Glutamatergic neuron (in vitro differentiated cells): ENCODE measurements at places on chromosomes 6 and 20.

DNA sequence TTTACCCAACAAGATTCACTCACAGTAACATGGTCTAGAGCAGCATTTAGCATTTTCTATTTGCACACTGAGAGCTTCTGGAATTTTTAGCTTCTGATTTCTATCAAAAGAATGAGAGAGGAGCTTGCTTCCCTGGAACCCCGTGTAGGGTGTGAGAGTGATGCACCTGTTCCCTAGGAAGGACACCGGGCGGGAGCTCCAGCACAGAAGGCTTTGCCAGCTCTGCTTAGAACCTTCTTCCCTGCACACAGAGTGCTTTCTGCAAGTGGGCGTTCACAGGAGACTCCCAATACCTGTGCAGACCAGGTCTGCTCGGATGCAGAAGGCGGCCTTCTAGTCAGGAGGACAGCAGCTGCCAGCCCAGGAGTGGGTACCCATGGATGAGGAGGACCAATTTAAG is 217.3 kb downstream of the TBXT start:
- DNase-seq: no peak

DNA sequence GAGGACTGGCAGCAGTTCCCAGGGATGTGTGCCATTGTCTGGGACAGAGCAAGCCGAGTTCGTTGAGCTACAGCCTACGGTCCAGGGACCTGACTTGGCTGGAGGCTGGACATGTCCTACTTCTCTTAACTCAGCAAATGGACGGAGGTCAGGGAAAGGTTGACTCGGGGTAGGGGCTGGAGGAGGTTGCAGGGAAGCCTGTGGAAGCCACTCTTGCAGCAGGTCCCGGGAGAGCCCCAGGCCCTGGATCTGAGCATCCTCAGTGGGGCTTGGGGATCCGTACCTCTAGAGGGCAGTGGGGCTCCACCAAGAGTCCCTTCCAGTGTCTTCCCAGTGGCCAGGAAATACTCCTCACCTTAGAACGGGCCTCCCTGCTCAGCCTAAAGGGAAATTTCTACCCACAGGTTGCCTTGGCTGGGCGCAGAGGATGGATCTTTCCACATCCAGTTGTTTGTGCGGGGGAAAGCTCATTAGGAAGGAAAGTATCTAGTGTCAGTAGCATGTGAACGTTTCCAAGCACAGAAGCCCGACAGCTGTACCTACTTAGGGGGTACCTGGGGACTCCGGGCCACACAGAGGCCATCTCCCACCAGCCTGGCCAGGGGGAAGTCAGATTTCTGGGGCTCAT is 170.2 kb downstream of the NFATC2 start:
- peak; percentile 73 for DNase-seq

DNA sequence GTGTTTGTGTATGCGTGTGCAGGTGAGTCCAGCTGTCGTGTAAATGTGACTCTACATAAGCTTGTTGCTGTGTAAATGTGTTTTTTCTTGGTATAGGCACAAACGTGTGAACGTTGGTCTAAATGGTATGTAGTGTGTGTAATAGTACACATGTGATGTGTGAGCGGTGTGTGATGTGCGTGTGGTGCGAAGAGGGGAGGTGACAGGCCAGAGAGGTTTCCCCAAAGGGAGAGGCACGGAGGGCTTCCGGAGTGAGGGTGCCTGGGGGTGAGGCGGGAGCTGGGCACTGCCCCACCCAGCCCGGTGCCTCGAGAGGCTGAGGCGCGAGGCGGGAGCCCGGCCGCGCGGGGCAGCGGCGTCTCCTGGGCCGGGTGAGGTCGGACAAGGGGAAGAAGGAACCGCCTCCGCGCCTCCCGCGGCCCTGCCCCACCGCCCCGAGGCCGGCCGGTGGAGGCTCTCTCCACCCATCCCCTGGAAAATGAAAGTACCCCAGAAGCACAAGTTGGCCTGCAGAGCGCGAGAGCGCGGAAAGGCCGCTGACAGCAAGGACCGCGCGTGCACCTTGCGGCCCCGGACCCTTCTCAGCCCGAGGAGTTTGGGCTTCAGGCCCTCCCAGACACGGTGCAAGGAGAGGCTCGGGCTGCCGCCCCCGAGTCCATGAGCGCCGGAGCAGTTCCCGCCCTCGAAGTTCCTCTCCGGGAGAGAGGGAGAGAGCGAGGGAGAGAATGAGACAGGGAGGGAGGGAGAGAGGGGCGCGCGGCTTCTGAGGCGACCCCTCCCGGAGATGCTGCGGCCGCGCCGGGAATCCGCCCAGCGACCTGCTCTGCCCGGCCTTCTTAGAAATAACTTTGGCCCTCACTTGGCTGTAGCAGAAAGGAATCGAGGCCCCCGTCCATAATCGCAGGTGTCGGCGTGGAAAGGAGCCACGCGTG is 43.2 kb upstream of the OSTM1 start:
- DNase-seq: peak; percentile 28

GRCh38 chr6:41200901-41201763 is at the start of gene TREML2:
Gene TREML2 (minus strand): TSS chr6:41201149. CDS start chr6:41201008, 141 bp downstream.
- DNase-seq: no peak

DNA sequence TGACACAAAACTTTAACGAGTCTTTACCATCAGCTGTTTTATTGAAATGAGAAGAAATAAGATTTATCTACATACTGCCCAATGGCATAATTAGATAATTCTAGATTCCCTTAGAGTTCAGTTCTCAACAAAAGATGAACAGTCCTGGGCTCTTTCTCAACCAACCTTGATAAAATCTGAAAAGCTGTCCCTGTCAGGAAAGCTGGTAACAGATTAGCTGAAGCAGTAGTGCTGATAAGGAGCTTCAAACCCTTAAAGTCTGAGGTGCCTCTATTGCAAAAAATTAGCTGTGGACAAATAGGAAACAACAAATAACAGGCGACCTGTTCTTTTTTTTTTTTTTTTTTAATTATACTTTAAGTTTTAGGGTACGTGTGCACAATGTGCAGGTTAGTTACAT is 35.9 kb upstream of the FAM135A start:
- DNase-seq: no peak

GRCh38 chr20:46420878-46421277 is 14.5 kb upstream of the ELMO2 start:
- DNase-seq: no peak

- DNase-seq: no peak
These were observed 3.6 kb downstream of the NT5E start for GRCh38 chr6:85453490-85453889.

GRCh38 chr6:40887079-40887791 is 151.8 kb downstream of the UNC5CL start:
- no peak for DNase-seq

- DNase-seq: no peak
These were observed 13.0 kb upstream of the MATN4 start for GRCh38 chr20:45320948-45321595.

- no peak for DNase-seq
These were observed 16.5 kb downstream of the PTK7 start for GRCh38 chr6:43092635-43093034.

GRCh38 chr20:44171775-44172571 is 15.0 kb downstream of the JPH2 start:
- no peak for DNase-seq

GRCh38 chr20:37297066-37297736 is 7.7 kb downstream of the MANBAL start:
- DNase-seq: no peak

DNA sequence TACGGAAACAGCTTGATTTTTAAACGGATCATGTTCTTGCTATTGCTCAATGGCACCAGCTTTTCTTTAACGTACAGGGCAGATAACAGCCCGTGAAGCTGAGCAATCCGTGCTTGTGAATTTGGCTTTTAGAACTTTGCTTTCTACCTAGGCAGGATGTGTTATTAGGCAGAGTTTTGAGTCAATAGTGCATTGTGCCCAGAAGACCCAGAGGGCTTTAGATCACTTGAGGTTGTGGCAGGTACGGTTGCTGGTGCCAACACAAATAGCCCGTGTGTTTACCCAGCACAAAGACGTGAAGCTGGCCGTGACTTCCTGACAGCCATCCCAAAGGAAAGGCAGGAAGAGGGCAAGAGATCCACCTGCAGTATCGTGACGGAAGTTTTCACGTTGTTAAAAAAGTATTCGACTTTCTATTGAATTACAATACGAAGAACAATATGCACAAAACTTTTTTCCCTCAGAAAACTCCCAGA is 117.4 kb upstream of the FRMD1 start:
- DNase-seq: no peak

DNA sequence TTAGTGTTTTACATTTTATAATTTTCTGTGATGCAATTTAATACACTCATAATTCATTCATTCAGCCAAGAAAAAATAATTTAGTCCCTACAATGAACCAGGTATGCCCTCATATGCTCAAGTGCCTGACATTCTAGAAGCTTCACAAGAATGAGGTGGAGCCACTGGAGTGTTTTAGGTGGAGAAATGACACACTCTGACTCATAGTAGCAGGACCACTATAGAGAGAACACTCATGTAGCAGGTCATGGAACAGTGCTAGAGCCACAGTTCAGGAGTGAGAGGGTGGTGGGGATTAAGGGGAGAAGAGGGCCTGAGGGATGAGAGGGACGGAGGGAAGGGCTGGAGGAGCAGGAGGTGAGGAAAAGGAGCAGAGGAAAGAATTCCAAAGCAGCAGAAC is 1.4 kb upstream of the HLA-G start:
- DNase-seq: no peak

GRCh38 chr6:165825256-165825815 is 162.3 kb upstream of the PDE10A start:
- no peak for DNase-seq

DNA sequence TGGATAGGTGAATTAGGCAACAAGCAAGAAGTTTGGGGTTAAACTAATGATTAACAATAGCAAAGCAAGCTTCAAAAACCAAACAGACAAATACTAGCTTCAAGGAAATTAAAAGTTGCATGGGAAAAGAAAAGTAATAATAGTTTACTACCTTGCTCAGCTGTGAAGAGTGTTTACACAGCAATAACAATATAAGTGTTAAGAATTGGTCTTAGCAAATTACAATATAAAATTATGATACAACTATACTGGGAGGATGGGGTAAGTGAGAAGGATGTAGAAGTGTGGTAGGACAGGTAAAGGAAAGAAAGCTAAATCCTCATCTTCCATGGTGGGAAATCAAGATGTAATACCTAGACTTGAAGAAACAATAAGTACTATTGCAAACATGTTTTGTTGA is 137.7 kb upstream of the MAFB start:
- no peak for DNase-seq

- DNase-seq: no peak
These were observed 157.7 kb upstream of the GGTLC1 start for GRCh38 chr20:24146231-24146634.

DNA sequence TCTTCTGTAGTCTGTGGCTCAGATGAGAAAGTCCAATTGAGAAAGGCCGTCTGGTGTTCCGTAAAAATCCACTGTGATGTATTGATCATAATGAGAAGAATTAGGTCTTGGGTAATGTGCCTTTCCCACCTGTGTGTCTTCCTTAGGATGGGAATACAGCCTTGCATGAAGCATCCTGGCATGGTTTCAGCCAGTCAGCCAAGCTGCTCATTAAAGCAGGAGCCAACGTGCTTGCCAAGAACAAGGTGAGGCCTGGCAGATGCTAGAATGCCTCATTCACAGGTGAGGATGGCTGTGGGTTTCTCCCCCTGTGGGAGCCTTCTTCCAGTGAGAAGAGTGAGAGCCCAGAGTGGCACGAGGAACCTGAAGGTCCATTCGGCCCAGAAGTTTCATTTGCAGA is 32.7 kb downstream of the LYRM2 start:
- no peak for DNase-seq

- DNase-seq: no peak
These were observed 22.4 kb upstream of the UTRN start for GRCh38 chr6:144262470-144263369.

- DNase-seq: no peak
These were observed 111.9 kb downstream of the HIVEP2 start for GRCh38 chr6:142833054-142833453.

DNA sequence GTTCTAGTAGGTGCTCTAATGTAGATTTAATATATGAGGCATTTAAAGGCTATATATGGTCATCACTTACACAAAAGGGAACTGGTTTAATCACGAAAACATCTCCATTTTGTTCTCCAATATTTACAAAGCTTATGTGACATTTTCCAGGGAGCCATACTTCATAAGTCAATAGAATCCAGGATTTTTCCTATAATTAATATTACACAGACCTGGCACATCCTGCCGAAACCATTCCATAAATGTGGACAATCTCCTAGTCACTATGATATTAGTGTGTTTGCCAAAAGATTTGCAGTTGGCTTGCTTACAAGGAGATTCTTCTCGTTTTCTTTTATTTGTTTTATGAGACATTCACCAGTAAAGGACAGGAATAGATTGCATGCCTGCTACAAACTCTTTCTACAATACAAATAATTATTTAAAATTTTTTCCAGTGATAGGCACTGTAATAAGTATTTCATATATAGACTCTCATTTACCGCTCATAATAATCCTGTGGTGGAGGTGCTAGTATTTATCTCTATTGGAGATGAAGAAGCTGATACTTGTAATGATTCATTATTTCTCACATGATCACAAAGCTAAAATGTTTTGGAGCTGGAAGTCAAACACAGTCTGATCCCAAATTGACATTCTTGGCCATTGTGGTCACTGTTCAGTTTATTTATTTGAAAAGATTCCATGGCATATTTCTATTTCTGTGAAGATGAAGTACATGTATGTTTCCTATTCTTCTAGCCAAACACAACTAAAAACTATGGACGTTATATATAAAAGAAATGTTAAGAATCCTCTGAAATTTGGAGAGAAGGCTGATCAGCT is 597.0 kb downstream of the HTR1B start:
- no peak for DNase-seq

GRCh38 chr6:128117916-128118315 is 217.1 kb upstream of the THEMIS start:
- no peak for DNase-seq

DNA sequence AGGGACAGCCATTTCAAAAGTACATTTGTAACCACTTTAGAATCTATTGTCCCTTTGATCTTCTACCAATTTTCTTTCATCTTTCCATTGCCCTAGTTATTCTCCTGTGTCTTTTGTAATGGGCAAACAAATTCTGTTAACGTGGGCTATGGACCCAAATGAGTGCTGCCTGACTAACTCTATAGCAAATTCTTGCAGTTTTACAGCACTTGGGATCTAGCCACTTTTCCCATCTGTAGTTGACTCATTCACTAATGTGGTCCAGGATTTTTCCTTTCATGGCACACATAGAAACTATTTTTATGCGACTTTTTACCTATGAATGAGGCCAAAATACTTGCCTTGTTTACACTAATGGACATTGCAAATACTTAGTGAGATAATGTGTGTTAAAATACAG is 52.0 kb downstream of the GRIK2 start:
- DNase-seq: no peak

DNA sequence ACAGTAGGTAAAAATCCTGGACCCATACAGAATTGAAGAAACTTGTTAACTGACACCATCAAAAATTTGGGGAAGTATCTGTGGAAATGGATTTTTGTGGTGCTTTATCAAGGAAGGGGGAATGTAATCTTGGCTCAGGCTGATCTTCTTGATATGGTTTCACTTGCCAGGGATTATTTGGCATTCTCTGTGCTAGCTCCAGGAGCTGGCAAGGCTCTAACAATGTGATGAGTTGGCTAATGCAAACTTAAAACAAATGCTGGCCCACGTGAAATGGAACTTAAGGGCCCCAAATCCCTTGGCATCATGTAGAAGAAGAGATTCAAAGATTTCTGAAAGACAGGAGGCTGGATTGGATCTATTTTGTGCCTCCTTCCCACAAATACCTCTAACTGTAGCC is 13.1 kb downstream of the KCNS1 start:
- no peak for DNase-seq

GRCh38 chr6:8225113-8225512 is 122.8 kb upstream of the EEF1E1 start:
- no peak for DNase-seq

GRCh38 chr6:138229072-138229471 is 10.8 kb upstream of the PBOV1 start:
- DNase-seq: no peak
